ENCODE measurements at places on chromosomes 4 and X.

GRCh38 chrX:121254336-121254735, 206.9 kb downstream of the GLUD2 start:
- no peak for DNase-seq

DNA sequence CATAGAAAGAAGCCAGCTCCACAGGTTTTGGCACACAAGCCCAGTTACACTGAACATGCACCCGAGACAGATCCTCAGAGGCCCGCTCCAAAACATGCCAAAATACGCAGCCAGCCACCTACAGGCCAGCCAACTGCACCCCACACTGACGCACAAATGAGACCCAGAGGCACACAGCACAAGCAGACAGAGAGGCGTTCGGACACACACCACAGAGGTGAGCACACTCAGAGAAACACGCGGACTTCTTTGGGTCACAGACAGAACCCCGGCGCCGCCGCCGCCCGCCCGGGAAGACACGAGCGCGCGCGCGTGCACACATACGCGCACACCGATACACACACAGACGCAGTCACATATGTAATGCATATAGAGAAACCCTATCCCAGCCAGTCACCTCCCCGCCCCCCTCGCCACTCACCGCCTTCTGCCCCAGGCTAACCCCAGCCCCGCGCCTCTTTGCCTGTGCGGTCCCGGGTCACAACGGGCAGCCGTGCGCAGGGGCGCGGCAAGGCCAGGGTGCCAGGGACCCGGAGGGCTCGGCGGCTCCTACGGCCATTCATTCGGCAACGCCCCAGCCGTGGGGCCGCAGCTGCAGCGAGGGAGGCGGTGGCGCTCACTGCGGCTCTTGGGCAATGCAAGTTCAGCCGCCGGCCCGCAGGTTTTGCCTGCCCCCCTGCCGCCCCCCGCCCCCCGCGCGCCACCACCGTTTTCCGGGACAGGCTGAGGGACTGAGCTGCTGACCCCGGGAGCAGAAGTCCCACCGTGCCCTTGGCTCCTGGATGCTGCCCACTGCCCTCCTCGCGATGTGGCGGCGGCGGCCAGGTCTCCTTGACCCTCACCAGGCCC, 553 bp downstream of the SEPTIN6 start:
- DNase-seq, result no peak

DNA sequence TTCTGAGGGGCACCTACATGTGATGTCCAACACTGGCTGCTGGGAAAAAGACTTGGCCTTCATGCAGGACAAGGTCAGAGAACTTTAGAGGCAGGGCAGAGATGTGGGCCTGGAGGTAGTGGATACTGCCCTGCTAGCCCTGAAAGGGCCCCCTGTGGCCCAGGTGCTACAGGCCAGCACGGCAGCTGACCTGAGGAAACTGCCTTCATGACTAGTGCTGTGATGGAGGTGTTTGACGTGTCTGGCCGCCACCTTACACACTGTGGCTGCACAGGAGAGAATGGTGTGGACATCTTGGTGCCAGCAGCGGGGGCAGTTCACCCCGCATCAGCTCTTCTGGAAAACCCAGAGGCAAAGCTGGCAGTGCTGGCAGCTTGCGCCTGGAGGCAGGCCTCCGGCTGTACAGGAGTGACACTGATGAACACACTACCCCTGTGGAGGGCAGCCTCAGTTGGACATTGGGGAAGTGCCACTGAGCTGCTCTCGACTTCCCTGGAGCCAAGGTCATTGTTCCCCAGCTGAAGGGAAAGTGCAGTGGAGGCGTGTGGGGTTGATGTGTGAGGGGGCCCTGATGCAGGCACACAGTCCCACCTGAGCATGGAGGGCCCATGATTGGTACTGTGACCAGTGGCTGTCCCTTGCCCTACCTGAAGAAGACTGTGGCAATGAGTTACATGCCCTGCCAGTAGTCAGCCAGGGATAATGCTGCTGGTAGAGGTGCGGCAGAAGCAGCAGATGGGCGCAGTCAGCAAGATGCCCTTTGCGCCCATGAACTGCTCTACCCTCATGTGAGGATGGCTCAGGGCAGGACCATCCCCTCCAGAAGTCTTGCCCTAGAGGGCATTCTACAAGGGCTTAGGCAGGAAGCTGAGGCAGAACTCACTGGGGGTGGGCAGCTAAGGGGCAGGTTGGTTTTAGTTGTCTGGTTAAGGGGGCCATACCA, 36.9 kb downstream of the COQ2 start:
- DNase-seq, result no peak

GRCh38 chr4:57905965-57906364, 795.8 kb upstream of the IGFBP7 start:
- no peak for DNase-seq

DNA sequence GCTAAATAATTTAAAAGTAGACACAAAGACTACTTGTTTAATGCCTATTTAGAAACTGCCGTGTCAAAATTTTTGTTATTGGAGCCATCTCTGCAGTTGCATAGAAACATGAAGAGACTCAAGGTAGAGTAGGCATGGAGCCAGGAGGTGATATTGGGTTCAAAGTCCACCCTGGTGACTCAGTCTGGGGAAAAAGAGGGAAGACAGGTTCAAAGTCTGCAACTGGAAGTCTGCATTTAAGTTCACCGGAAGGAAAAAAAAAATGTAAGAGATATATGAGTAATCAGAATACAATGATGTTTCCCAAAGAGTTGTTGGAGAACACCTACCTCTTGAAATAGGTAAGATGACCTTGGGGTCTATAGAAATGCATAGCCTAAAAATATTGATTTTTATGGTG, 67.4 kb upstream of the QRFPR start:
- DNase-seq, result no peak

Data from stimulated activated CD8-positive, alpha-beta memory T cell treated with anti-CD3 and anti-CD28 coated beads, Interleukin-4, amount 100 ng/mL, for 1 hour (primary cell).